ENCODE measurements at places on chromosomes 4 and X.

- no peak for DNase-seq
Observed at GRCh38 chr4:168269896-168270295, 48.7 kb downstream of the DDX60 start.

DNA sequence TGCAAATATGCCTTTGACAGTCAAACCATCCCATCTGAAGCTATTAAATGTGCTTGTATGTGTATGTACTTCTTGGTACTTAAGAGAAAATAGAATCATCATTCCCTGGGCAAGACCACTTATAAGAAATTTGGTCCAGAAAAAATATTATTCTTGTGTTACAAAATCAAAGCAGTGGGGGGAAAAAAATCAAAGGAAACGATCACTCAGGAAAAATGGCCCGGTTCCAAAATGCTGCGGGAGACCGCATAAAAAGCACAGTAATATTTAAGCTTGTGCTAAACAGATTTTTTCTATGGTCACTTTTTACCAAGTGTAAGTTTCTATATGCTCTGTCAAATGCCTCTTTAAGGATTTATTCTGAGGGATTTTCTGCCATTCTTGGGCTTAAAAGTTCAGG, 36.1 kb downstream of the RAI2 start:
- DNase-seq, result no peak

DNA sequence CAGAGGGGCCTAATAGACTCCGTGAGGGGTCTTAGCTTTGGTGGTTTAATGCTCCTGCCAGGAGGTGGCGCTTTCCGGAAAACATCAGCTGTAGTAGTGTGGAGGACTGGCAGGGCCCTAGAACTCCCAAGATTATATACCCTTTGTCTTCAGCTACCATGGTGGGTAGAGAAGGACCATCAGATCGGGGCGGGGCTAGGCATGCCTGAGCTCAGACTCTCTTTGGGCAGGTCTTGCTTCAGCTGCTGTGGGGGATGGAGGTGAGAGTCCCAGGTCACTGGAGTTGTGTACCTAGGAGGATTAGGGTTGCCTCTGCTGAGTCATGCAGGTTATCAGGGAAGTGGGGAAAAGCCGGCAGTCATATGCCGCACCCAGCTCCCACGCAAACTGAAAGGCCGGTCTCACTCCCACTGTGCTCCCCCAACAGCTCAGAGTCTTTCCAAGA, 63.0 kb upstream of the AGA start:
- DNase-seq, result no peak

- no peak for DNase-seq
Observed at GRCh38 chrX:143674926-143675325, 39.0 kb upstream of the SLITRK4 start.

DNA sequence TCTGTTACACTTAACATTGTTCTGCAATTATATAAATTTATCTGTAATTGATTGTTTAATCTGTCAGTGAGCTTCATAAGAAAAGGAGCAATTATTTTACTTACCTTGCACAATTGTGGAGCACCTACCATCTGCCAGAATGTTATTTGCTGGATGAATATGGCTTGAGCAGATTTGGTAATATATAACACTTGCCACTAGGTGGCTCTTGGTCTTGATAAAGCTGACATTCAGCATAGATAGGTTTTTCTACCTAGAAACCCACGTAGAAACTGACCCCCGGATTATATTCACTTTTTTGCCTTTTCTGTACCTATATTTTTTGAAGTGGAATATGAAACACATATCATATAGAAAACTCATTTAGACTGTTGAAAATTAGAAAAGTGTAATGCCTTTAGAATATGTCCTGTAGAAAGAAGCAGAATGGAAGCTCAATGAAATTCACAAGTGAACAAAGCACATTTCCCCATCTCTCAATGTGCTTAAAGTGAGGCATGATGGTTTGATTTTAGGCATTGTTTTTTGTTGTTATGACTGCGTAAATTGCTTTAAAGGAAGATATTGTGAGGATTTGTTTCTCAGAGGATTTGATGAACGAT, 9.5 kb downstream of the RBPJ start:
- no peak for DNase-seq

GRCh38 chr4:110614976-110615352, 7.9 kb downstream of the PITX2 start:
- DNase-seq, result no peak

GRCh38 chr4:168854350-168854921, 155.6 kb downstream of the CBR4 start:
- DNase-seq, result no peak

DNA sequence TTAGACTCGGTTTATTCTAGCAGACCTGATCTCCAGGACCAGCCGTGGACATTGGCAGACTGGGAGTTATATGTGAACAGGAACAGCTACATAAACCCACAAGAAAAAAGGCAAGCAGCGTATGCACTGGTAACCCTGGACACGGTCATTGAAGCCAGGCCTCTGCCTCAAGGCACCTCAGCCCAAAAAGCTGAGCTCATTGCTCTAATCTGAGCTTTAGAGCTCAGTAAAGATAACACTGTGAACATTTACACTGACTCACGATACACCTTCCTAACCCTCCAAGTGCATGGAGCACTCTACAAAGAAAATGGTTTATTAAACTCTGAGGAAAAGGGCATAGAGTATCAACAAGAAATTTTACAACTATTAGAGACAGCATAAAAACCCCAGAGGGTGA, 148.9 kb upstream of the FGF16 start:
- DNase-seq, result no peak

GRCh38 chr4:131644619-131645018, 1504.5 kb upstream of the PCDH10 start:
- no peak for DNase-seq

- no peak for DNase-seq
Observed at GRCh38 chr4:81663368-81663767, 191.7 kb upstream of the RASGEF1B start.

GRCh38 chrX:13607331-13607995, 38.1 kb downstream of the EGFL6 start:
- DNase-seq, result no peak

DNA sequence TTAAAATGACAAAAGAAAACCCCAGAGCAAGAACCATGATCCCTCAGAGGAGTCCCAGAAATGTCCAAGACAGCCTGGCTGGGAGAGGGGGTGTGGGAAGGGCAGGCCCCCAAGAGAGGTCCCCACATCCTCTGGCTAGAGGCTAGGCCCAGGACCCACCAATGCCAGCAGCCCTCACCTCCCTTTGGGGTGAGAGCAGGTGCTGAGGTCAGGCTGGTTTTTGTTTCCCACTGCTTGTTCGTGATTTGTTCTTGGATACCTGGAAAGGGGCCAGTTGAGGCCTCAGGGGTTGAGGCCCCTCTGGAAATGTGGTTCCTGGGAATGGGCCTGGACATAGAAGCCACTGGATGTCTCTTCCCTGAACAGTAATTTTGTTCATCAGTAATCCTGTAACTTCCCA, 2.3 kb upstream of the GRSF1 start:
- DNase-seq, result no peak

- DNase-seq, result no peak
Observed at GRCh38 chr4:149997881-149998421, 80.3 kb upstream of the DCLK2 start.

GRCh38 chr4:119080721-119081541, 54.7 kb upstream of the MYOZ2 start:
- no peak for DNase-seq

GRCh38 chrX:111511477-111511876, at the start of gene SERTM2:
Gene SERTM2, plus strand, starts transcription at chrX:111511645. Its CDS starts 7,213 bp downstream, at chrX:111518858.
- no peak for DNase-seq

GRCh38 chr4:15035159-15035558, 32.9 kb downstream of the CPEB2 start:
- no peak for DNase-seq

- DNase-seq, result no peak
Observed at GRCh38 chr4:165115301-165115700, 2.6 kb upstream of the TMEM192 start.

DNA sequence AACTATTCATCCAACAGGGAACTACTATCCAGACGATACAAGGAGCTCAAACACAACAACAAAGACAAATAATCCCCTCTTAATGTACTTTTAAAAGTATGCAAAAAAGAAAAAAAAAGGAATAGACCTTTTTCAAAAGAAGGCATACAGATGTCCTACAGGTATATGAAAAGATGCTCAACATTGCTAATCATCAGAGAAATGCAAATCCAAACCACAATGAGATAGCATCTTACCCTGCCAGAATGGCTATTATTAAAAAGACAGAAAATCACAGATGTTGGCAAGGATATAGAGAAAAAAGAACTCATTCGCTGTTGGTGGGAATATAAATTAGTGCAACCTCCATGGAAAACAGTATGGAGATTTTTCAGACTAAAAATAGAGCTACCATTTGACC, 67.1 kb upstream of the ENPP6 start:
- DNase-seq, result no peak

DNA sequence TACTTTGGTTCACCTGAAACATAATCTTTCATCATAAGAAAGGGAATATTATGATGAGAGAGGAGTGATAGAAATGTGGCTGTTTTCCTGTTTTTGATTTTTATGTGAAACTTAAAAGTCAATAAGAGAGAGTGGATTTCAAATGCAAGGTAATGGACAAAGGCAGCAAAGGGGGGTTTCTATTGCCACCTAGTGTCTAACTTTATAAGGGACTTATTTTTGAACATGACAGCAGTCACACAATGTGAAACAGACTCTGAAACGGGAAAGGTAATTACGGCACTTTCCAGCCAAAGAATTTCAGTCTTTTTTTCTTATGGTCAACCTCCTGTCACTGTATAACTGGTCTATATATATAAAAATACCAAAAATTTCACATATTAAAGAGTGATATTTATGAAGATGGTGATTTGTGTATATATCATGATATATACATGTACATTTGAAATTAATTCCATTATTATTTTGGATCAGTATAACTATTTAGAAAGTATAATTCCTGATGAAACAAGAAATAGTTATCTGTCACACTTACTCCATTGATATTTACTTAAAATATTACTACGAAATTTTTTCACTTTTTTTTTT, 127.1 kb downstream of the FBXO8 start:
- no peak for DNase-seq

DNA sequence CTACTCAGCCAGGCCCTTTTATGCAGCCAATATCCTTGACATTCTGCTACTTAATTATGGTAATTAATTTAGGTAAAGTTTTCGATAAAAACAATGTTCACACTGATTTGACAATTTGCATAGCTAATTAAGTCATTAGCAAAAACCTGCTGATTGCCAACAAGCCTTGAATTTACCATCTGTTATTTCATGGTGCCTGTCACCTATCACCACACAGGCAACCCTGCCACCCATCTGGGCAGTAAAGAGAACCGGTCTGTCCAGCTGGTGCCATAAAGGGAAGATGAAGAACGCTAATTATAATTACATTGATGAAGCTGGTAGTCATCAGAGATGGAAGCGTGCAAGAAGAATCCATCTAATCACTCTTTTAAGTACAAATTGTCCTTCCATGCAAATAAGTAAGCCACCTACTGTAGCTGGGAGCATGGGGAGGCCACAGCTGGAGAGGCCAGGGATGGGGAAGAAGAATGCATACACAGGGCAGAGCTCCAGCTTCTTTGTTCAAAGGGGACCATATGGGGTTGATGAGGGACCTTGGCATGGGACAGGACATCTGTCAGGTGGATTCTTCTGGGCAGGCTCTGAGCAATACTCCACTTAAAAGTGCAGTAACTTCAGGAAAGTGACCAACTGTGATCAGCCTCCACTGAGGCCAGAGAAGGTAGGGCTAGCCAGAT, 277.3 kb upstream of the TAPT1 start:
- no peak for DNase-seq
